ENCODE measurements at places on chromosomes 7 and 10.

DNA sequence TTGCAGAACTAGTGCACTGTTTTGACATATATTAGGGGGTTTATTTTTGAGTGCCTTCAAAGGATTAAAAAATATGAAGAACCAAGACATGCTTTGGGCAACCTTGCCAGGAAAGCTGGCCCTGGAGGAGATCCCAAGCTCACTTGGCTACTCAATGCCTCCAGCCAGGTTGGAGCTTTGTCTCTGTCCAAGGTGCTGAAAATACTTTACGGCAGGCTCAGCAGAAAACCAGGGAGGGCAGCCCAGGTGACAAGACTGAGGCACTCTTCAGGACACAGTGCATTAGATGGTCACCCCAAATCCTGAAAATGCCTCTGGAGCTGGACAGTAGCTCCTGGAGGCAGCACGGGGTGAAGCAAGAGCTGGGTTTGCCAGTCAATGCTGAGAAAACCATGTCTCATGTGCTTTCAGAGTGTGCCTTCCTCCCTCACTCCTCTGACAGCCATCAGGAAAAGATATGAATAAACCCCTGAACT, 5.8 kb upstream of the KCNH2 start:
- DNase-seq, result peak; percentile 51

DNA sequence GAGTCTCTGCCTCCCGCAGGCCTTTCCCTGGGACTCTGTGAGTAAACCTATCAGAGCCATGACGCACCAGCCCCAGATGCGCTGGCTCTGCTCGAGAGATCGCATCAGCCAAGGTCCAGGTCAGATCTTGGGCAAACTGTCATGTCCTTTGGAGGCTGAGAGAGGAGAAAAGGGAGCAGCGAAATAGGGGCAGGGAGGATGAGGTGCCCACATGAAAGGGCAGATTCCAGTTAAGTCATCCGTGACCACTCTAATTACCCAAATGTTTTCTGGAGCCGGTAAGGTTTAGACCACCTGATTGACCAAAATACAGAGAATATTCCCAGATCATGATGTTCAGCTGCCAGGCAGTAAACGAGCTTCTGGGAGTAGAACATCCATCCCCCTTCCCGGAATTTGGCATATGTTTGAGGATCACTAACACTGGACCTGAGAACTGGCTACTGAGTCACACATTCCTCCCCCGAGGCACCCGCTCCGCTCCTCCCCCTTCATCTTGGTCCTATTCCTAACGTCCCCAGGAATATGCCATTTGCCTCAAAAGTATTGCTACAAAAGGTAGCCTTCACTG, 88.0 kb downstream of the FGFR2 start:
- peak; percentile 44 for DNase-seq

- no peak for DNase-seq
These were observed 144.7 kb upstream of the LYZL2 start for GRCh38 chr10:30774261-30774660.

GRCh38 chr7:151851782-151852181, 25.1 kb downstream of the PRKAG2 start:
- DNase-seq, result no peak

DNA sequence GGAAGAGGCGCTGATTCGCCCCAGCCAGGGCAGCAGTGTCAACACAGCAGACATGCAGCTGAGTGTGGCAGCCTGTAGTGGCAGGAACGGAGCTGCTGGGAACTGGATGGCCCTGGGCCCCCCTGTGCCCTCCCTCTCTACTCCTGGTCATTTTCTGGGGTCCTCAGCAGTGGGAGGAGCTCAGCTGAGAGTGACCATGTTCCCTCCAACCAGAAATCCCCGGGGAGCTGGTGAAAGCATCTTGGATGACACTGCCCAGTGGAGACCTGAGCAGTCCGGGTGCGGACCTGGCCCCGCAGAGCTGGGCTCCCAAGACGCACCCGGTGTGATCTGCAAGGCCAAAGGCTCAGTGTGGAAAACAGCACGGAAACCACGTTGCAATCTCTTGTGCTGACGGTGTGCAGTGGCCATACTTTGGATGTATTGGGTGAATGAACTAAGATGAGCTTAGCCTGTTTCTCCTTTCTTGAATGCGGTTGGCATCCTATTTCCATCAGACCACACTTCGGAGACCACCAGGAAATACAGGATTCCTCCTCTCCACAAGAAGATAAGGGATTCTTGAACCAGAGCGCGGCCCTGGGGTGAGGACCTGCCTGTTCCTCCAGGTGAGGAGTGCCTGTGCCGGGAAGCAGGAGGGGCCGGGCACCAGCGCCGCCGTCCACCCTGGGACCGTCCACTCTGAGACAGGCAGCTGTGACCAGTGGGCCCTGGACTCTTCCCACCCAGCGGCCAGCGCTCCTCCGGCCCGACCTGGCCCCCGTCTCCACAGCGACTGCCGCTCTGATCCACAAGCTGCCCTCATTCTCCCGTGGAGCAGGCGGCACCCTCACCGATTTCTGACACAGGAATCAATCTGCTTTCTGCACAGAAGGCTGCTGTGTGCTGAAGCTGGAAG, 93.5 kb upstream of the DIP2C start:
- peak; percentile 19 for DNase-seq

GRCh38 chr10:36030516-36030915, 388.4 kb upstream of the FZD8 start:
- DNase-seq, result no peak

DNA sequence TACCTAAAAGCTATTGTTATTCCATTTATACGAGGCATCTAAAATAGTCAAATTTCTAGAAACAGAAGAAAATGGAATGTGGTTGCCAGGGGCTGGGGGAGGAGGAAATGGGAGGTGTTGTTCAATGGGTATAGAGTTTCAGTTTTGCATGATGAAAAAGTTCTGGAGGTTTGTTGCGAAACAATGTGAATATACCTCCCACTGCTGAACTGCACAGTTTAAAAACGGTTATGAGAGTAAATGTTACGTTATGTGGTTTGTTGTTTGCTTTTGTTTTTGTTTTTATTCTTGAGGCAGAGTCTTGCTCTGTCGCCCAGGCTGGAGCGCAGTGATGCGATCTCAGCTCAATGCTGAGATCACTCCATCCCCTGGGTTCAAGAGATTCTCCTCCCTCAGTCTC, 64.9 kb upstream of the NRBF2 start:
- no peak for DNase-seq

- no peak for DNase-seq
These were observed 228.8 kb downstream of the DKK1 start for GRCh38 chr10:52542906-52543305.
